ENCODE measurements at places on chromosomes 5 and 9.

DNA sequence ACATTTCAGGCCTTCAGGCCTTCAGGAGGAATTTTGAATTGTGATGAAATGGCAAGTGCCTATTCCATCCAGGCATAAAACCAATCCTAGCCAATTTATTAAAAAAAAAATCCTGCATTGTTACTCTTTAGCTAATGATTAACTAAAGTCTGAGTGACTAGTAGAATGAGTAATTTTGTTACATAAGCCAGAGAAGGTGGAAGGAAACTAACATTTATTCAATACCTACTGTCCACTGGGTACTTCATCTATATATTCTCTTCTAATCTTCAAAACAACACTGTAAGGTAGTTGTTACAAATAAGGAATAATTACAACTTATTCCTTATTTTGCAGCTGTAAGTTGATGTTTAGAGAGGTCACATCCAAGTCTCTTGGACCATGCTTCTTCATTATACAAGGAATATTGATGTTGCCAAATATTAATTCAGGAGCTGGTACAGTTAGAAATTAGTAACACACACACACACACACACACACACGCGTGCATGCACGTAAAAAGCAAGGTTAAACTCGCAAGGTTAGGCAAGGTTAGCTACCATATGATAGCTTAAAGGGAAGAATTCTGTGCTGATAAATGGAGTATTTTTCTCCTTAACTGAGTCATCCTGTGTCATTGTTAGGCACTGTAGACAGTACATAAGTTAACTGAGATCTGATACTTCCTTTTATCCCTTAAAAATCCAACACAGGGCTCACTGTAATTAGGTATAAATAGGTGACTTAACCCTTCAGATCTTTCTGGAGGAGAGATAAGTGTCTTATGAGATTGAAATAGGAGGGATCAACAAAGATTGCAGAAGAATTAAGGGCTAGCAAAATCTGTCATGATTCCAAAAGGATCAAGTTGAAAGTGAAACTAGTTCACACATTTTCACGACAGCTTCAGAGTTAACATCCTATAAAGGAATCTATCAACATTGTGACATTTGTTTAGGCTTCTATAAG lies 596.9 kb downstream of the PDE4D start:
- no peak for DNase-seq

GRCh38 chr5:1131726-1132125 lies 19.9 kb upstream of the SLC12A7 start:
- DNase-seq: no peak

- no peak for DNase-seq
Observed at GRCh38 chr9:9556865-9557803, 1055.7 kb downstream of the PTPRD start.

DNA sequence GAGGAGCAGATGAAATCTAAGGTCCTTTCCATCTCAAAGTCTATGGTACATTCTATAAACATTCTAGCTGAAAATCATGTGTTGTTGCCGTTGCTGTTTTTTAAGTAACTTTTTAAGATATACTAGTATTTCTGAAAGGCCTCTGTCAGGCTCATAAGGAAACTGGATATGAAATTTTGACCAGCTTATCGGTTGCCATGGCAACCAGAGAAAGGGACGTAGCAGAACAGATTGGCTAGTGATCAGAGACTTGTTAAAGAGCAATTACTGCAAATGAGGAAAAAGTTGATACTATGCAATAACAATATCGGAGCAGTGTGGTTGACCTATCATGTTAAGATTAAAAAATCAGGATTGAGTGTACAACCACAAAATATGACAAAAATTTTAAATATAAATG lies 57.0 kb upstream of the RNF180 start:
- no peak for DNase-seq

GRCh38 chr5:55345327-55345726 lies 37.5 kb downstream of the MTREX start:
- DNase-seq: no peak

GRCh38 chr9:131627326-131627647 lies 82.0 kb downstream of the PRRT1B start:
- DNase-seq: no peak

DNA sequence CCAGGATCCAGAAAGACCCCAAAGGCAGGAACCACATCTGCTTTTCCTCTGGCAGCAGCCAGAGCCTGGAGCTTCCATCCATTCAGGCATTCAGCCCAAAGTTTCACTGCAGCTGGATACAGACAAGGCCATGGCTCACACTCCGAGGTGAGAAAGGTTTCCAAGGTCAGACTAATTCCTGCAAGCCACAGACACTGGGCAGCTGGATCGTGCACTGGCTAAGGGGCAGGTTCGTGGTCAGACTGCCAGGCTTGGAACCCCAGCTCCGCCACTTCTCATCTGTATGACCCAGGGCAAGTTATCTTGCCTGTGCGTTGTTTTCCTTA lies 36.9 kb downstream of the SPOCK1 start:
- no peak for DNase-seq

DNA sequence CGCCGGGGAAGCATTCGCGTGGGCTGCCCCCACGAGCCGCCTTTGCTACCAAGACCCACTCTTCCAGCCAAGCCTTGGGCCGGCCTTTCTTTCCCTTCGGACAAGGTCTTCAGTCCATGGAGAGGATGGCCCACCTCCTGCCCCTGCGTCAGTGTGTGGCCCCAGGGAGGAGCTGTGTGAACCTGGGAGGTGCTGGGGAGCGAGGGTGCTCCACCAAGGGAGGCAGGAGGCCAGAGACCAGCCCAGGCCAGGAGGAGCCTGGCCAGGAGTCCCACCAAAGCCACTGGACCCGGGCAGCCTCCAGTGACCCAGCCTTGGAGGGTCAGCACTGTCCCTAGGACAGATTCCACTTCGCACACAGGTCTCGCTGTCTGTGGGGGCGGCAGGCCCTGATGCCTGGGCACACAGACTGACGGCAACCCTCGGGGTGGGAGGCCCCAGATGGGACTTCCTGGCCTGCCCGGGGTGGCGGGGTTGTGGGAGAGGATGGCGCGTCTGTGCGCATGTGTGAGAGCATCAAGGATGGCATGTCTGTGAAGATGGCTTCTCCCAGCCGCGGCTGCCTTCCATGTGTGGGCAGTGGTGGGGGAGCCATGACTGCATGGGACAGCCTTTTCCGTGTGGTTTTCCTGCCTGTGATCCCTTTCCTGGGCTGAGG lies 113.3 kb upstream of the LPCAT1 start:
- no peak for DNase-seq

GRCh38 chr9:118609355-118610044 lies 759.7 kb downstream of the BRINP1 start:
- DNase-seq: no peak

- DNase-seq: no peak
Observed at GRCh38 chr5:151023047-151023615, 2.7 kb downstream of the GPX3 start.

DNA sequence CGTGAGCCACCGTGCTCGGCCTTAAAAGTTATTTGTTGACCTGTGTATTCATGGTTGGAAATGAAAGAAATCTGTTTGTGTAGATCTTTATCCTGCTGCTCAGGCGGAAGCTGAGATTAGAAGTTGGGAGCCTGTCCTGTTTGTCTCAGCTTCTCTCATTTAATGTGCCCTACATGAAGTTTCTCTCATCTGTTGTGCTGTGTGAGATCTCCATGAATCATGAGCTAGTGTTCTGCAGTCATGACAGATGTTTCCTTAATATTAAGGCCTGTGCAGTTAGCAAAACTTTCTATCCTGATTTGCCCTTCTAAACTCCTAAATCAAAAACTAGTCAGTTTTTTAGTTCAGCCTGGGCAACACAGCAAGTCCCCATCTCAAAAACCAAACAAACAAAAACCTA lies 59.5 kb downstream of the FAM78A start:
- no peak for DNase-seq

DNA sequence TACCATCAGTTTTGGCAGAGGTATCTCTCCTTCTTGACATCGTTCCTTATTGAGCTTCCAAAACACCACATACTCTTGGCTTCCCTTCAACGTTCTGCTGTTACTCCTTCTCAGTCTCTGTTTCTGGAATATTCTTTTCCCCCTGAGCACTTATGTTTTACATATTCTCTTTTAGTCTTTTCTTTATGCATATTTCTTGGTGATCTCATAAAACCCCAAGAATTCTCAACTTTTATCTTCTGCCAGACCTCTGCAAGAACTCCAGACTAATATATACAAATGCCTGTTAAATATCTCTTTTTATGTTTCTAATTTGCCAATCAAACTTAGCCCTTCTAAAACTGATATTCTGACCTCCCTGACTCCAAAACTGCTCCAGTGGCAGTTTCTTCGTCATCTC lies 453.4 kb upstream of the CTNND2 start:
- DNase-seq: no peak

- no peak for DNase-seq
Observed at GRCh38 chr5:18972177-18972576, 1015.8 kb downstream of the CDH18 start.

- DNase-seq: no peak
Observed at GRCh38 chr5:121432-121831, 29.5 kb downstream of the PLEKHG4B start.

DNA sequence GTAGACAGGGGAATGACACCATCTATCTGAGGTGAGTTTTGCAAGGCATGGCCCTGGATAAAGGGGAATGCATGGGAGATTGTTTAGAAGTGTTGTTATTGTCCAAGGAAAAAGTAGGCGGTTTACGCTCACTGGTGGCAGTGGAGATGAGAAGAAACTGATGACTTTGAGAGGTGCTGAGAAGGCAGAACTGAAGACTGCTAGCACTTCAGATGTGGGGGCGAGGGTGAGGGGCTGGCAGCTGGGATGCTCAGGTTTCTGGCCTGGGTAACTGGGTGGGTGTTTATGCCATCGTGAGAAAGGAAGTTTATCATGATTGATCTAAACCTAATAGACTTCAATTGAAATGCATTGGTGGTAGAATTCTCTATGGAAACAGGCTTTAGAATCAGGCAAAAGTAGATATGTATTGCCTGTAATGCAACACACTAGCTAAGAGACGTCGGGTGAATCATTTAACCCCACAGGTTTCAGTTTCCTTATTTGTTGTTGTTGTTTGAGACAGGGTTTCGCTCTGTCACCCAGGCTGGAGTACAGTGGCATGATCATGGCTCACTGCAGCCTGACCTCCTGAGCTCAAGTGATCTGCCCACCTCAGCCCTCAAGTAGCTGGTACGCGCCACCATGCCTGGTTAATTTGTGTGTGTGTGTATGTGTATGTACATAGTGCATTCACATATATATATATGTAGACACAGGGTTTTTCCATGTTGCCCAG lies 123.5 kb downstream of the SLC24A2 start:
- DNase-seq: no peak

DNA sequence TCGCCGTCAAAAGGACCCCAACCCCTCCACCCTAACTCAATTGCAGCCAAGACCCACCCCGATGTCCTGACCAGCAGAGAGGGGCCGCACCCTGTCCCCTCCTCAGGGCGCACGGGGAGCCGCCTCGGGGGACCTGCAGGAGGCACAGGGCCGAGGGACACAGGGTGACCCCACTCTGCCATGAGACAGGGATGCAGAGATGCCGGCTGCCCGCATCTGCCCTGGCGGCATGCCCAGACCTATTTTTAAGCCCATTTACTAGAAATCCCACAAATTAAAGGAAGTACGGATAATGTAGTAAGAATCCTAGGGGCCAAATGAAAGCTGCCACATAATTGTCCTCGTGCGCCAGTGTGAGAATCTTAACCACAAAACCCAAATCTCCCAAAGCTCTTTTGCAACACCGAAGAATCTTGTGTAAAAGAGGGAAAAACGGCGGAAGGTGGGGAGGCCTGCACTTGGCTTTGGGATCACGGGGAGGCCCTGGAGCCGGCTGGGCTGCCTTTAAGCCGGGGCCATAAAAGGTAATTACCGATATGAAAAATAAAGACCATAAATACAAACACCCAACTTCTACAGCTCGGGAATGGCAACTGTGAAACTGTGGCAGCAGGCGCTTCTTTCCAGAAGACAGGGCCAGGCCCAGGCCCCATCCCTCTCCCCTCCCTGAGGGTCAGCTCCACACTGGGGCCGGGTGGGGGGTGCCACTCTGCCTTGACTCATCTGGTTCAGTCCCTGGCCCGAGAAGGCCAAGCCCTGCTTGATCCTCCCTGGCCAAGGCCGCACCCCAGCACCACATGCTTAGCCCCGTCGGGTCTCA lies 35.0 kb downstream of the NACC2 start:
- DNase-seq: no peak

GRCh38 chr5:15600035-15600434 lies 100.1 kb downstream of the FBXL7 start:
- DNase-seq: no peak

- DNase-seq: no peak
Observed at GRCh38 chr5:65172486-65173129, 309.1 kb downstream of the ADAMTS6 start.

- DNase-seq: no peak
Observed at GRCh38 chr9:76751001-76751400, 13.2 kb upstream of the PCA3 start.

DNA sequence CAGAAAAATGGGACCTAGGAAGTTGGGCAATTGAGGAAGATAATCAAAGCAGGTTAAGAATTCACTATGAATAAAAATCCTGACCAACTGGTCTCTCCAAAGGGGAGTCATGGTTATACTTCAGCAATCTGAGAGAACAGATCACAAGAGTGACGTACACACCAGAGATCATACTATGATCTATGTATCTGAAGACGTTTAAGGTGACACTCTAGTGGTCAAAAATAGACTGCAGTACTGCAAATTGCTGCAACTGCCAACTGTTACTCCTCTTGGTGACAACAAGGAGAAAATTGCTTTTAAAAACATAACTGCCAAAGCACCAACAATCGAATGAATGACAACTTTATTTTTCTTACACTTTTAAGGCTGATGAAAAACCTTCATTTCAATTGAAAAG lies 4.9 kb downstream of the AK6 start:
- DNase-seq: no peak

GRCh38 chr5:100852988-100853449 lies 50.1 kb downstream of the ST8SIA4 start:
- DNase-seq: no peak

DNA sequence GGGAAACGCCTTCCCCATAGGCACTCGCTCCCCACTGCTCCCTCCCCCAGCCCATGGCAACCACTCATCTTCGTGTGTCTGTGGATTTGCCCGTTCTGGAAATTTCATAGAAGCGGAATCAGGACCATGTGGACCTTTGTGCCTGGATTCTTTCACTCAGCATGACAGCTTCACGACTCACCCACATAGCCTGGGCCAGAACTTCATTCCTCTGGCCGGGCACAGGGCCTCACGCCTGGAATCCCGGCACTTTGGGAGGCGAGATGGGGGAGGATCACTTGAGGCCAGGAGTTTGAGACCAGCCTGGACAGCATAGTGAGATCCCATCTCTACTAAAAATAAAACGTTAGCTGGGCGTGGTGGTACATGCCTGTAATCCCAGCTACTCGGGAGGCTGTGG lies 12.1 kb upstream of the DIPK1B start:
- no peak for DNase-seq

GRCh38 chr5:150523472-150524350 lies 15.8 kb downstream of the NDST1 start:
- no peak for DNase-seq

GRCh38 chr5:3893975-3894374 lies 298.3 kb downstream of the IRX1 start:
- DNase-seq: no peak

DNA sequence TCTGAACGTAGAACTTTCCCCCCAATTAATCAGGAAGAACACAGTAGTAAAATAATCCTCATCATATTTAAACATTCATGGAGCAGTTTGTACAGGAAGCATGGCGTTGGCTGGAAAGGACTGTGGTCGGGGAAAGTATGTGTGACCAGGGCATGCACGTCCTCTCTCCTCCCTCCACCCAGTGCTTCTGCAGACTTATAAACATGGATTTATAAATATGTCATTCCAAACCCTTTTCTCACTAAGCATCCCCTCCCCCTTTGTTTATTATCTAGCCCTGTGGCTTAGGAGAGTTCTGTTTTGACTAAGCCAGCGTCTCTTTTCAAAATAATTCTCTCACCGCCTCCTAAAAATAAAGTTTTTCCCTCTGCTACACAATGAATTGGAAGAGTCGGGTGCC lies 70.4 kb upstream of the DAP start:
- DNase-seq: no peak

All from right kidney (tissue), 9 donors.